Stimulated activated CD4-positive, alpha-beta T cell treated with anti-CD3 and anti-CD28 coated beads, Interleukin-2, amount 100 ng/mL, for 24 hours (primary cell): ENCODE measurements at places on chromosomes 2 and 18.

DNA sequence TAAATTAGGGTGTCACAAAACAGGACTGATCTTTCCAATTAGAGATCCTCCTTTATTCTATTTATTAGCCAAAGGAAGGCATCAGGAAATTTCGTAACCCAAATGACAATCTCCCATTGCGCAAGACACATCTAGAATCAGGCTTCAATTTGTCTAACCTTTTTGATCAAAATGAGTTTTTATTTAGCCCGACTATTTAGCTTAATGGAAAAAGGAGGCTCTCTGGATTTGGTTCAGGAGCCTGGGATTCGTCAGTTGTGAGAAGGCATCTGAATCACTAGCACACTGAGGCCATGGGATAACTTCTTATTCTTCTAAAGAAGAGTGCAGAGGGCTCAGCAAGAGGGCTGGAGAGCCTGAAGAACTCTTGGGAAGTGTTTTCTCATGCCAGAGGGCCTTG, 332.1 kb upstream of the ETAA1 start:
- no peak for DNase-seq

DNA sequence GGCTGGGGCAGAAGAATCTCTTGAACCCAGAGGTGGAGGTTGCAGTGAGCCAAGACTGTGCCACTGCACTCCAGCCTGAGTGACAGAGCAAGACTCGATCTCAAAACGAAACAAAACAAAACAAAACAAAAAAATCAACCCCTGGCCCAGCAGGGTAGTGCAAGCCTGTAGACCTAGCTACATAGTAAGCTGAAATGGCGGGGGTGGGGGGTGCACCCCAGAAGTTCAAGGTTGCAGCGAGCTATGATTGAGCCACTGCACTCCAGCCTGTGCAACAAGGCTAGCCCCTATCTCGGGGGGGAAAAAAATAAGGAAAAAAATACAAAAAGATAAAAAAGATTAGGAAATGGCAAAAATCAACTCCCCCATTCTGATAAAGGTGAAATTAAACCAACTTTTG, 6.4 kb downstream of the ATL2 start:
- DNase-seq, result no peak

GRCh38 chr2:95215018-95215612, 7.8 kb downstream of the ZNF892 start:
- DNase-seq, result no peak

DNA sequence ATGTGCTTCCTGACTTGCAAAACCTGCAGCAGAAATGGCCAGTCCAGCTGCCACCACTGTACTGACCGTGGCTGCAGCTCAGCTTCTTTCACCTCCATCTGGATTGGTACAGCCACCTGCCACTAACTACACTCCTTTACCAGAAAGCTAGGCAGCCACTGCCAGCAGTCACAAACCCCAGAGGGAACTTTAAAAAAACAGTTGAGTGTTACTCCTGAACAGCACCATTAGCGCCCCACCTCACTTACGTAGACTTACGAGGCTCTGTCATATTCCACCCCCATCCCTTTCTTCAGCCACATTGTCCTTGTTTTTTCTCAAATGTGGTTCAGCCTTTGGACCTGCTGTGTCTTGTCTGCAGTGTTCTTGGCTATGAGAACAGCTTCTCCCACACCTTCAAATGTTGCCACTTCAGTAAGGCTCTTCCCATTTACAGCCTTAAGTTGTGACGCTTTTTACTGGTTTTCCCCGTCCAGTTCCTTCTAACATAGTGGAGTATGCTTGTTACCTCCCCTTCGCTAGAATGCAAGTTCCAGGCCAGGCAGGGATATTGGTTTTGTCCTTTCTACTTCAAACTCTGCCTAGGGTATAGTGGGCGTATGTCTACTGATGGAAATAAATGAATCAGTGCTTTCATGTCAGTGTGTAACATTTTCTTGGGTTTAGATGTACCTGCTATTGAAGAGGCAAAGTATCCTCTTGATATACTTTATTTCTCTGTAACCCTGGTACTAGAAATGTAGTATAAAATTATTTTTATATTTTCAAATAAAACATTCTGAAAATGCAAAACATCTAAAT, 17.0 kb downstream of the HNRNPA3 start:
- no peak for DNase-seq
